Stimulated activated CD8-positive, alpha-beta memory T cell treated with anti-CD3 and anti-CD28 coated beads, Interleukin-12 subunit alpha, Interleukin-12 subunit beta, amount 100 ng/mL, for 1 hour (primary cell): ENCODE measurements at places on chromosomes 2 and 18.
A peak's percentile ranks its signal among the peaks of the same experiment; 100 is the strongest.

GRCh38 chr2:175922160-175922559 lies 79.9 kb downstream of the LNPK start:
- no peak for DNase-seq

GRCh38 chr18:48728204-48728833 lies 189.5 kb downstream of the CTIF start:
- no peak for DNase-seq

- DNase-seq: no peak
These were observed 1.3 kb downstream of the NEUROD1 start for GRCh38 chr2:181678861-181679543.

- peak; percentile 44 for DNase-seq
These were observed at the start of gene MC5R for GRCh38 chr18:13823707-13824395. Gene MC5R, plus strand, starts transcription at chr18:13824149. Its CDS starts 1,617 bp downstream, at chr18:13825766.

GRCh38 chr2:44906972-44907371 lies 34.5 kb upstream of the SIX3 start:
- DNase-seq: no peak

DNA sequence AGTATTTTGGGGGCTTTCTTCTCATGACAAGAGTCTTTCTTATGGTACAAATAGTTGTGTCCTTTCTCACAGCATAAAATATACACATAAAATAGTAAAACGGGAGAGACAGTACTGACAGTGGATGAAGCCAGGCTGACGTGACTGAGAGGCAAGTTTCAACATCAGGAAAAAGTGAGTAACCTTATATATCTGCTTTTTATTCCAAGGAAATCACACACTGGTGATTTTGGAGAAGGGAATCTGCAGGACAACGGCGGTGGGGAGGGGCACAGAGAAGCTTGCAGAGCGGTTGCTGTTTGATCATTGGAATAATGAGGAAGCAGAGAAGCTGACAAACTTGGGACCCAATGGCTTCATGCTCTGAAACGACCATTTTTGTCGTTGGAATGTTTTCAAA lies 130.6 kb upstream of the ZNF236 start:
- no peak for DNase-seq

- no peak for DNase-seq
These were observed 15.6 kb upstream of the PSD4 start for GRCh38 chr2:113157897-113158753.

DNA sequence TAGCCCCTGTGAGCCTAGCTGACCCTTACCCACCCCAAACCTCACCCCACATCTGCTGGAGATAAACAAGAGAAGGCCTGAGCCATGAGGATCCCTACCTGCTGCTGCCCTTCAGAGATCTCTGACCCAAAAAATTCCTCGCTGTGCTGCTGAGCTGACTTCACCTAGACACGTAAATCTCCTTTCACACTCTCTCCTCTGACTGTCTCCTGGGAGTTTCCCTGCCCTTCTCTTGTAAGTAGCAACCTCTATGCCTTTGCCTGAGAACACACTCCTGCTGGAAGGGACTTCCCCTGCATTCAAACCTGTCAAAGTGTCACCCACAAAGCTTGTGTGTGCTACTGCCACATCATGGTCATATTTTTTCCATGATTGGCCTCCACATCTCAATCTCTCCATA lies 134.2 kb upstream of the NOL4 start:
- no peak for DNase-seq

DNA sequence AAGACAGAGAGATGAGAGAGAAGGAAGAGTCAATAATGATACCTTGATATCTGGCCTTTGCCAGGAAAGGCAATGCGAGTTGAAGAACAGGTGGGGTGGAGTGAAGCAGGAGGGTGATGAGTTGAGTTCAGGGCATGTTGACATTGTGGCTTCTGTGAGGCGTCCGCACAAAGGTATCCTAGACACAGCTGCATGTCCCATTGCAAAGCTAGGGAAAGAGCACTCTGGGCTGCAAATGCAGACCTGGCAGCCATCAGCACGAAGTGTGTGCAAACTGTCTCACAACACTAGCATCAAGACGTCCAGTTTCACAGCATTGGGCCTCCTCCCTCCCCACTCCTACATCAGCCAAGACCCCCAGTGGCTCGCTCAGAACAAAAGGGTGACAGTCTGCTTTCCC lies 36.1 kb downstream of the TEX51 start:
- no peak for DNase-seq

- DNase-seq: no peak
These were observed 11.3 kb downstream of the VPS54 start for GRCh38 chr2:64007924-64008323.

GRCh38 chr2:163669506-163669905 lies 66.3 kb downstream of the FIGN start:
- DNase-seq: no peak

GRCh38 chr2:237059155-237059875 lies 26.4 kb upstream of the COPS8 start:
- DNase-seq: no peak

- no peak for DNase-seq
These were observed 158.5 kb upstream of the NOSTRIN start for GRCh38 chr2:168643979-168644378.

DNA sequence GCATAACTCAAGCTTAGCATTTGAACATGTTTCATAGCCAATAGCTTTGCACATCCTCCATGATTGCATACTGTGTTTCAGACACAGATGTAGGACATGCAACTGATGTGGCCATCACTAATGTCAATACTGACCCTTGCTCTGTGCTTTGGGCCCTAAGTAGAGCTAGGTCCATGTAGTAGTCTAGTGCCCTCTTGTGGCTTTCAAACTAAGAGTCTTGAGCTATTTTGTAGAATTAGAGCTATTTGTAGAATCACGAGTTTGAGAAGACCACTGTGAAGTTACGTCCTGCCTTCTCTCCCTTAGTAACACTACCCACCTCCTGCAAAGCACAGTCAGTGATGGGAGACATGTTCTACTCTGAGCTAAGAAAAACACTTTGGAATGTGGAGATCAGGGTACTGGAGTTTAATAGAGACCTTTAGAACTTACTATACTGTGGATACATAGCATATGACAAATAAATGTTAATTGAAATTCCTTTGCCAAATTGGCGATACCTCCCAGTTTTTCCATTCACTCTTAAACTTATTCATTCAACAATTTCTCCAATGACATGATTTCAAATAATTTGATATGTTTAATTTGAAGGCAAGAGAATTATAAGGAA lies 306.5 kb upstream of the TNP1 start:
- DNase-seq: no peak

- DNase-seq: peak; percentile 75
These were observed 6.5 kb downstream of the PTMA start for GRCh38 chr2:231714639-231715498.

DNA sequence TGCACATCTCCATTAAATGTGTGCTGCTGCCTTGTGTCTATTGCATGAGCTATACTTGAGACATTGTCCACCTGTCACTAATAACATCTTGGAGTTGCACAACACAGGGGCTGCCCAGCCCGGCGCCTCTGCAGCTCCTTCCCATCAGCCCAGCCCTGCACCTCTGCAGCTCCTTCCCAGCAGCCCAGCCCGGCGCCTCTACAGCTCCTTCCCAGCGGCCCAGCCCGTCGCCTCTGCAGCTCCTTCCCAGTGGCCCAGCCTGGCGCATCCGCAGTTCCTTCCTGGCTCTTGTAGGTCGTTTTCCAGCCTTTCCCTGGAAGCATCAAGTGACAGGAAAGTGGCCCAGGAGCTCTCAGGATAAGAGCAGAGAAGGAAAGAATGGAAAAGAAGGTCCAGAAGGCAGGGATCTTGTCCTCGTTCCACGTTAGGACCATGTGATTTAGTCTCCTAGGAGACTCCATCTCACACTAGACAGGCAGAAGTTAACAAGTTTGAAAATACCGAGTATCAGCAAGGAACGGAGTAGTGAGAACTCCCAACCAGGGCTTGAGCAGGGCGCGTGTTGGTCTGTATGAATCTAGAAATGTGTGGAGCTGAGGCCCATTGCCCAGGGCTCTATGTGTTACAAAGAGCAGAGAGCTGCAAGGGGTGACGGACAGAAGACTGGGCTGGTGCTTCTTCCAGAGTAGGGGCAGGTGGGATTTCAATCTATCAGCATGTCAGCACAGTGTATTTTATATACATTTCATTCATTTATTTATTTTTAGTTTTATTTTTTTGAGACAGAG lies 115.7 kb upstream of the TPO start:
- no peak for DNase-seq

DNA sequence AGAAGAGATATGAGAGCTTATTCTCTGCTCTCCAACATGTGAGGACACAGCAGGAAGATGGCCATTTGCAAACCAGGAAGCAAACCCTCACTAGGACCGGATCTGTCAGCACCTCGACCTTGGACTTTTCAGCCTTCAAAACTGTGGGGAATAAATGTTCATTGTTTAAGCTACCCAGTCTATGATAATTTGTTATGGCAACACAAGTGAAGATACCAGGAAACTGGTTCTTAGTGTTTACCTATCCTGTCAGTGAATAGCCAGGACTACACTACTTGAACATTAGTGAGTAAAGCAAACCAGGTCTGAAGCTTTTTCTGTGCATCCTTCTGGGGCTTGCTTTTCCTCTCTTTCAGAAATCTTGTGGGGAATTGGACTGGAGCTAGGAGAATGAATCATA lies 44.4 kb upstream of the BARD1 start:
- DNase-seq: no peak

DNA sequence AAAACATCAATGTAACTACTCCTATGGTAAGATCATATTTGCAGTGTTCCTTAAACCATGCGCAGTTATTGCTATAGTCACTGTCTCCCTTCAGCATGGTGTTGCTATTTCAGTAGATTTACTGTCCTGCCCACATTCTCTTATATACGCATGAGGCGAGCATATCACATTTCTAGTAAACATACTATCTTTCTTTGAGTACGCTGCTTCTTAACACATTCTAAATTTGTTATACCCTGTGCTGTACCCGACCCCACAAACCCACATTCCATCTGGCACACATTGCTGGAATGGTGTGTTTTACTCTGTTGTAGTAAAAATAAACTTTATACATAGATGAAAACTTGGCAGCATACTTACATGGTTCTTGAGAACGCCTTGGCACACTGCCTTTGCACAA lies 163.3 kb downstream of the QPCT start:
- DNase-seq: no peak
